ENCODE measurements at places on chromosomes 3 and 15.

DNA sequence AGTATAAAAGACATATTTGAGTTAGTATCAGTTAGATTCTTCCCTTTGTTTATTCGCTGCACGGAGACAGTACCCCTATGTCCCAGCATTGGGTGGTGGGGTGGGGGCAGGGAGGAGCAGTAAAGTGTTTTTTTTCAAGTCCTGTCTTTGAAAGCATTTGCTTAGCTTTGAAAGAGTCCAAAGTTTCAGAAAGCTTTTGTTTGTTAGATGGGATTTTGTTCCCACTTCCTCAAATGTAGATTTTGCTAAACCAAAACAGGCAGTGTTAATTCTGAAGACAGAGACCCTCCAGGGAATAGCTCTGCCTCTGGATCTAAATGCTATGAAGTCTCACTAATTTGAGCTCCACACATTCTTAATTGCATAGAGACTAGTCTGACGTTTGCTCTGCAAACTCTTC, 114.6 kb upstream of the KCNAB1 start:
- DNase-seq, result no peak

GRCh38 chr15:75661100-75661755, 13.5 kb downstream of the SNX33 start:
- DNase-seq, result no peak

- no peak for DNase-seq
Measured at GRCh38 chr3:57108684-57109083, 48.2 kb downstream of the SPATA12 start.

DNA sequence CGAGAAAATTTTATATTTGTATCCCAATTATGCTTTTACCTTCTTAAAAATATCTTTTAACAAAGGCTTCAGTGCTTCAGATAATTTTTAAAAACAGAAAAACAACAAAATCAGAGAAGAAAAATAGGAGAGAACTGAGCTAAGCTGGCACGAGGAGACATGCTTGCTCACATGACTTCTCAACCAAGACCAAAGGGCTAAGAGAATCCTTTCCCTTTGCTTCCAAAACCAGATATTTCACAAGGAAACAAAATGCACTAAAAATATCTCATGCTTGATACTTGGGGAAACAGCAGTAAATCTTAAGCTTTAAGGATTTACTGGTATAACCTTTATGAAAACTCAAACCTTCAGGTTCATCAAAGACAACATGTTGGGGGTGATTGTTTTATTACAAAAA, 58.4 kb downstream of the CAPN7 start:
- DNase-seq, result no peak

GRCh38 chr3:19213603-19214220, 65.4 kb downstream of the KCNH8 start:
- DNase-seq, result no peak

DNA sequence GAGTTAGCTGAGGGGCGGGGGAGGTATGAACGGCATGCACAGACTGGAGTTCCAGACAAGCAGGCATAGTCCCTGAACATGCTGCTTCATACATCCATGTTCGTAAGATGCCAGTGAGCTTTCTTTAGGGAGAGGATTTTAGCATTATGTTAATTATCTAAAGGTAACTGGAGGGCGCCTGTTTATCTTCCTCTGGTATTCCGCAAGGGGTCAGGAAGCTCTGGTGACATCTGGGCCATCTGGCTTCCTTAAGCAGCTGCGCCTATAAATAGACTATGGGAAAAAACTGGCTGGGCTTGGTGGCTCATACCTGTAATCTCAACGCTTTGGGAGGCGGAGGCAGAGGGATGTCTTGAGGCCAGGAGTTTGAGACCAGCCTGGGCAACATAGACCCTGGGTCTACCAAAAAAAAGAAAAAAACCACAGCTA, 1.5 kb upstream of the FBXO22 start:
- no peak for DNase-seq
